ENCODE measurements at places on chromosomes 16 and 17.

DNA sequence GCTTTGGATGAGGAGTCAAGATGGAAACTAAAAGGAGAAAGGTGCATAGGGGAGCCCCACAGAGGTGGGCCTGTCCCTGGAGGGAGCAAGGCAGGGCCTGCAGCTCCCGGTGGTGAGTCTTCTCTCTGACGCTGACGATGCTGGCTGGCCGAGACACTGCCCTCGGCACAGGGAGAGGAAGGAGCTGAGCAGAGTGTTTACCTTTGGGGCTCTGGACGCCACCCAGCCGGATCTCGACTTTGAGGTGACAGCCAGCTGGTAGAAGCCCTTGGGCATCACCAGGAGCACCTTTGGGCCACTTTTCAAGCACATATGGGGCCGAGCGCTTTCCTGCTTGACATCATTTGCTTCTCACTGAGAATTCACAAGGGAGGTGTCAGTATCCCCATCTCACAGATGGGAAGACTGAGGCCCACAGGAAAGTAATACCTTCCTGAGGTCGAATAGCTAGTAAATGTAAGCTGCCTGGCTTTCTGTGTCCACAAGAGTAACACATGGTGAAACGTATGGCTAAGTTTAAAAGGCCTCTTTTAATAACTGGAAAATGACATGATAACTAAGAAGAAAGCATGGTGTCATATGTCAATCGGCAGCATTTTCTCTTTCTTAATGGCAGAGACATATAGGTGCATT, 294.3 kb upstream of the TNRC6C start:
- no peak for DNase-seq

- DNase-seq = no peak
These were observed 1000.4 kb downstream of the CDH11 start for GRCh38 chr16:64121473-64121872.

- no peak for DNase-seq
These were observed 3.8 kb downstream of the SLC12A4 start for GRCh38 chr16:67964477-67965131.

DNA sequence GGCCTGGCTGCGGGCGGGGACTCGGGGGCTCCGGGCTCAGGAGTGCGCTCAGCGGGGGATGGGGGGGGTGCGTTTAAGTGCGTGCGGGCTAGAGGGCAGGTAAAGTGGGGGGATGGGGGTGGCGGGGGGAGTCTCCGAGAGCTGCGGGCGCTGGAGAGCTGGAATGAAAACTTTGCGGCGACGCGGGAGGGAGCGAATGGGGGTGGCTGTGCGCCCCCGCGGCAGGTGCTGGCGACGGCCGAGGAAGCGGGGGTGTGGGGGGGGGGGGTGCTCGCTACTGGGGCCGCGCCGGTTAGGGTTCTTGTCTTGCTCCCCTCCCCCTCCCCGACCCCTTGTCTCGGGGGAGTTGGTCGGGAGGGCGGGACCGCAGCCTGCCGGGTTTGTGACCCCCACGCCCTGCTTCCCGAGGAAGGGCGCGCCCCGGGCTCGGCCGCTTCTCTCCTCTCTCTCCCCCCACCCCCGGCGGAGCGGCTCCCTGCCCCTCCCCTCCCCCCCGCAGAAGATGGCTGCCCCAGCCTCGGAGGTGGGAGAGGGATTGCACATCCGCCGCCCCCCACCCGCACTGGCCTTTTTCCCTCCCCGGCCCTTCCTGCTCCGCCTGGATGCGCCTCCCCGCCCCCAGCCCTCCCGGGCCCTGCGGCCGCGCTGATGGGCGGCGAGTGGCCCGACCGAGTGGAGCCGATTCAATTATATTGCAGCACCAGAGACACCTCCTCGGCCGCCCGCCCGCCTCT, 649 bp downstream of the GSE1 start:
- DNase-seq = peak; percentile 41

DNA sequence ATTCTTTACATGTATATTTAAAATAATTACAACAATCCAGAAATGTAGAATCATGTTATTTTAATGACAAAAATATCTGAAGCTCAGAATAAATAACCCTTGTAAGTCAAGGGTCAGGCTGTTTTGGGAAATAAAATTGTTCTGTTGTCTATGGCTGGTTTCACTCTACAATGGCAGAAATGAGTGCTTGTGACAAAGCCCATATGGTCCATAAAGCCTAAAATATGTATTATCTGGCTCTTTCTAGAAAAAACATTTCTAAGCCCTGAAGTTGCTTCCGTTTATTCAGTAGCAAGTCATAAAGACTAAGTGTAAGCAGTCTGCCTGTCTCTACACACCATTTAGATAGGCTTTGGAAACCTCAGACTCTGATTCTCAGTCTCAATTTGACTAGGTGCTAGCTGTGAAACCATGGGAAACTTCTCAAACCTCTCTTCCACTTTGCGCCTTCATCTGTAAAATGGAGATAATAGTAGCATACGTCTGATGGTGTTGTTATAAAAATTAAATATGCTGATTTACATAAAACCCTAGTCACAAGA, 365.7 kb upstream of the CA10 start:
- no peak for DNase-seq

GRCh38 chr17:80475910-80476876, at the start of gene NPTX1:
Gene NPTX1, minus strand, starts transcription at chr17:80476607. Its CDS starts 161 bp downstream, at chr17:80476446.
- no peak for DNase-seq

- DNase-seq = no peak
These were observed 58.7 kb downstream of the CMC2 start for GRCh38 chr16:80947708-80948625.

- DNase-seq = no peak
These were observed 27.8 kb downstream of the COPRS start for GRCh38 chr17:31830971-31831858.

- DNase-seq = no peak
These were observed 11.3 kb downstream of the TAF1C start for GRCh38 chr16:84175350-84176081.

- DNase-seq = no peak
These were observed 56.6 kb downstream of the DUSP14 start for GRCh38 chr17:37546302-37546701.

DNA sequence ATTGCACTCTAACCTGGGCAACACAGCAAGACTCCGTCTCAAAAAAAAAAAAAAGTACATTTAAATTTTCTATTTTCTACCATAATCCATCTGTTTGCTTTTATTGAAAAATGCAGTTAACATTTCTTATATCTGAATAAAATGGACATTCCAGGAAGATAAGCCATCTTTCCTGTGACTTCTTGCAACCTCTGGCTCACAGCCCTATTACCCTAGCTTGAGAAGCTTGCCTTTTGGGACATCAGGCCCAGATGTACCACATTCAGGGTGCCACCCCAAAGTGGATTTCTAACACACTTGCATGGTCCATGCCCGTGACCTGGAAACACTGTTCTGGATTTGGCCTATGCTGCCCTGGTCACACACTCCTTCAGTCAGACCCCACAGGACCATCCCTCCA, 30.1 kb upstream of the DDX52 start:
- DNase-seq = no peak

DNA sequence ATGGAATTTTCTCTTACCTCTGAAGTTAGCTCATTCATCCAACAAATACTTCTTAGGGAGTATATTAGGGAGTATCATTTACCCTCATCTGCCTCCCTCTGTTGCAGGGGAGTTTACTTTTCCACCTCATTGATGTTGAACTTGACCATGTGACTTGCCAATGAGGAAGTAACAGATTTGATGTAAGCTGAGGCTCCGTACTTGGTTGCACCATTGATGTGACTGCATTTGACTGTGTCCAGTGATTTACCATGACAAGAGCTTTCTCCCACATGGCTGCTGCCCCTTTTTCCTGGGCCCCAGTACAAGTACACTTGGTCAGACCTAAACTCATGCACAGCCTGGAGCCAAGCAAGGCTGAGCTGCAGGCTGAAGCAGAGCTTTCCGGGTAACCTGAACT, 81.6 kb upstream of the HS3ST2 start:
- DNase-seq = no peak

GRCh38 chr17:77901481-77901880, 57.0 kb upstream of the TNRC6C start:
- DNase-seq = no peak

DNA sequence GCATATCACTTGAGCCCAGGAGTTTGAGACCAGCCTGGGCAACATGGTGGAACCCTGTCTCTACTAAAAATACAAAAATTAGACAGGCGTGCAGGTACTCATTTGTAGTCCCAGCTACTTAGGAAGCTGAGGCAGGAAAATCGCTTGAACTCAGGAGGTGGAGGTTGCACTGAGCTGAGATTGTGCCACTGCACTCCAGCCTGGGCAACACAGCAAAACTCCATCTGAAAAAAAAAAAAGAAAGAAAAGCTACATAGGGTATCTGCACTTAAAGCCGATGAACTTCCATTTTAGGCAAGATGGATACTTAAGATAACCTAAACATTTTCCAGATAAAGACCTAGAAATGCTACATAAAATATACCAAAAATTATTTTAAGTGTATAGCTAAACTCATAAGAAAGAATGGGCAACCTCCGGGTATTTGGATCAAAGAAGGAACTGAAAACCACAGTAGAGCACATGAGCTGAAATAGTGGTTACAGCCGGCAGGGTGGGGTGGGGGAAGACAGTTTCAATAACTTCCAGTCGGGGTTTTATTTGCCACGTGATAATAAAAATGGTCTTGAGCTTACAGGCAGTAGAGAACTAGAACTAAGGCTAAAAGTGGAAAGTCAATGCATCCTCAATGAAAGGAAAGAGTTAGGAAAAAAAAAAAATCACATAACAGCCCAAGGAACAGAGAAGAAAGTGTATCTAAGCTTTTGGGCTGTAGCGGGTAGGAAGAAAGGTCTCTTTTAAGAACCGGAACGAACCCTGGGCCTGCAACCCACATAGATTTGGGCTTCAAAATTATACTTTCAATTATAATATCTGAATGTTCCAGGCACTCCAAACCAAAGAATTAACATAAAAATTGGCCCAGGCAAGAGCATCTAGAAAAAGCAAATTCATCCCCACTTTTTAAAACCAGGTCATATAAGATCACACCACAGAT, 53.1 kb downstream of the CFDP1 start:
- no peak for DNase-seq

DNA sequence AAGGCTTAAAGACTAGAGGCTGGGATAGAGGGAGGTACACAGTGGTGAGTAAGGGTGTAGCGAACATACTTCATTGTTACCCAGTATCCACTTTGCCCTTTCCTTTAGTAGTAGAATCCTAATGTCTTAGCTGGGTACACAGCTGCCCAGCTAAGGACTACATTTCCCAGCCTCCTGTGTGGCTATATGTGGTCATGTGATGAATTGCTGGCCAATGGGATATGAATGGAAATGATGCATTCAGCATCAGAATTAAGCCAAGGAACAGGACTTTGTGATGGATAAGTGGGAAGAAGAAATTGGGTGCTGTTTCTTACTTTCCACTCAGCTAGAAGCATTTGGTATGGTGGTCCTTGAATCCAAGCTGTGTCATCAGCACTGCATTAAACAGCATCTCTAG, 55.9 kb downstream of the FOXL1 start:
- DNase-seq = no peak

DNA sequence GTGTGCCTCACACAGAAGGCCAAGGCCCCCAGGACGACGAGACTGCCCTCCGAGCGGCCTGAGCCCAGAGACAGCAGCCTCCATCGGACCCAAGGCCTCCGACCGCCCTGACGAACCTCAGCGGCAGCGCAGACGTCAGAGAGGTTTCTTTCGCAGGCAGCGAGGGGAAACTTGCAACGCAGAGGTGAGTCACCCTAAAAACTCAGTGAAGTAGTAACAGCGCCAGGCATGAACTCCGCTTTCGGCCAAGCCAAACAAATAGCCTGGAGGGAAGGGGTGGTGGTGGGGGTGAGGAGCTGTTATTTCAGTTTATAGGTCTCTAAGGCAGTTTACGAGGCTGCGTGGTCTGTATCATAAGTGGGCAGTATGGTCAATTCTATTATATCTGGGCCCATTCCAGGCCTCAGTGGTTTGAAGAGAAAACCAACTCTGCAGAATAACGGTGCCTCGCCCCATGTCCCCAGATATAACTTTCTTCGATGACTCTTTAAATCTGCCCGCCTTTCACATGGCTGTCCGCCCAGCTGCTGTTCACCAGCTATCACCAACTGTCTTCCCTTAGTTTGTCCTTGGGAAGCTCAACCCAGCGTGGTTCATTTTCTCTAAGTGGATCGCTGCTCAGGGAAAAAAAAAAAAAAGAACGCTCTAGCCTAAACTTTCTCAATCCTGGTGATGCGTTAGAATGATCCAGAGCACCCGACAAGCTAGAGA, 43.5 kb upstream of the FOXF1 start:
- DNase-seq = no peak

- no peak for DNase-seq
These were observed 24.7 kb upstream of the KLHDC4 start for GRCh38 chr16:87790292-87791100.

DNA sequence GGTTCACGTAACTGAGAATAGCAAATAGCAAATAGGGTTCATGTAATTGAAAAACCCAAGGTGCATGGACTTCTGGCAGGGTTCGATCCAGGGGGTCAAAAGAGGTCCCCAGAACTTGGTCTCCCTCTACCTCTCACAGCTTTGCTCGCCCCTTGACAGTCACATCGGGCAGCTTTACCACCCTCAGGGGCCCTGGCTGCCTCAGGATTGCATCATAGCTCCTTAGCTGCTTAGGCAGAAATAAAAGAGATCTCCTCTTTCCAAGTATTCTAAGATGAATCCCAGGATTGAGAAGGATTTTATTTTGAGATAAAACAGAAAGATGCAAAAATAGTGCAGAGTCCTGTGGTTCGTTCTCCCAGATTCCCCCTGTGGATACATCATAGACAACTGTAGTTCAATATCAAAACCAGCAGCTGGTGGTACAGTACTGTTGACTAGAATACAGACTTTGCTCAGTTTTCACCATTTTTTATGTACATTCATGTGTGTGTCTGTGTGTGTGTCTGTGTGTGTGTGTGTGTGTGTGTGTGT, 12.8 kb downstream of the ADGRG3 start:
- no peak for DNase-seq

- DNase-seq = peak; percentile 87
These were observed 30.8 kb upstream of the CRISPLD2 start for GRCh38 chr16:84788920-84789391.

DNA sequence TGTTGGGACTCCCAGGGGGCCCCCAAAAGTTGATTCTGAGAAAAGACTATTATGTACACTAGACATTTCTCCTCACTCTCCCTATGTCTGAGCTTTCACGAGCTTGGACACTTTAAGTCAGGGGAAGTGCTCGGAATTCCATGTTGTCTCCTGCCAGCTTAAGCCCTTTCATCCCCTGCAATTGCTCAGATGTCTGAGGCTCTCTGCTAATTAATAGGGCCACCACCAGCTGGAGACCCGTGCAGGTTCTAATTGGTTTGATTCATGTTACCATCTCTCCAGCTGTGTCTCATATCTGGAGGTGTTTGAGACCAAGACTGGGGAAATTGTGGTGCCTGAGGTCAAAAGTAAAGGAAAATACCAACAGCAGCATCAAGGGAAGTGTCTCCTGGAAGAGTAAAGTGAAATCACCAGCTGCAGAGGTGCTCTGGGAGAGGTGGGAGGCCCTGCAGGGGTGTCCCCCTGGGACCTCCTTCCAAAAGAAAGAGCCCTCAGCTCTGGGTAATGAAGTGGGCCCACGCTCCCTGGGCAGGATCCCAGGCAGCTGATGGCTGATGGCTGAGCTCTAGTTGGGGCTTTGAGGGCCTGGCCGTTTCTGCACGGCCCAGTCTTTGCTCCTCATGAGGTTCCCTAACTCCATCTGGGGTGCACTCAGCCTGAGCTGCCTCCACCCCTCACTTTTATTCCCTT, 5.8 kb upstream of the UTS2R start:
- DNase-seq = no peak
